Sciatic nerve (tissue), 2 donors: ENCODE measurements at places on chromosomes 7 and 10. TPM values are rescaled to one million over a fixed set of nuclear protein-coding genes. Genes with fewer than 3 reads are reported as not detected.

Gene APBB1IP
- total RNA-seq, result 17.0 TPM

GRCh38 chr7:19957664-19958063 lies 184.2 kb upstream of the TMEM196 start:
- DNase-seq, result no peak

Gene GLI3
- total RNA-seq, result 33.8 TPM

Gene NANOS1
- total RNA-seq, result 3.5 TPM

DNA sequence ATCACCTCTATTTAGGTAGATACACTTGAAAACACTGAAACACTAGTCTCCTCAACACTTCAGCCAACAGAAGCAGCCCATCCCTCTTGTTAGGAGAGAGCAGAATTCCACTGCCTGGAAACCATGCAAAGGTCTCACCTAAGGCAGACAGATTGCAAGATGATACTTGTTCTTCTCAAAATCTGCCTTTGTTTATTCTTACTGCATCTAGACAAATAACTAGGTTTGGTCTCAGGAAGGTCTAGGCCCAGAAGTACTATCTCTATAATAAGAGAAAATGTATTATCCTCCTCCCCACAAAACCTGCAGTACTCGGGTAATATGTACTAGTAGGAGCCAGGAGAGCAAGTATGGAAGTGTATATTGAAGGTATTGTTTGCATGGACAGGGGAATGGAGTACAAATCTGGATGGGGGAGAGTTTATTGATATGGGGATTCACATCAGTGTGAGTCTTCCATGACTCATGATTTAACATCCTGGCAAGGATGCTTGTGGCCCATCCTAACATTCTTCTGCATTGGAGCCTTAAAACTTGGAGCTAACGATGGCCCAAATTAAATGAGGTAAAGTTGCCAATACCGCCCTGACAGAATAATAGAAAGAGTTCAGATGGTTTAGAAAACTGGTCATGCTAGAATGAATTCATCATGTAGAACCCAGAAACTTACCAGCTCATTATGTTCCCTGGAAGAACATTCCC lies 109.2 kb downstream of the EPC1 start:
- DNase-seq, result no peak

Gene GBX1
- not detected for total RNA-seq

Gene SND1
- 125 TPM for total RNA-seq

DNA sequence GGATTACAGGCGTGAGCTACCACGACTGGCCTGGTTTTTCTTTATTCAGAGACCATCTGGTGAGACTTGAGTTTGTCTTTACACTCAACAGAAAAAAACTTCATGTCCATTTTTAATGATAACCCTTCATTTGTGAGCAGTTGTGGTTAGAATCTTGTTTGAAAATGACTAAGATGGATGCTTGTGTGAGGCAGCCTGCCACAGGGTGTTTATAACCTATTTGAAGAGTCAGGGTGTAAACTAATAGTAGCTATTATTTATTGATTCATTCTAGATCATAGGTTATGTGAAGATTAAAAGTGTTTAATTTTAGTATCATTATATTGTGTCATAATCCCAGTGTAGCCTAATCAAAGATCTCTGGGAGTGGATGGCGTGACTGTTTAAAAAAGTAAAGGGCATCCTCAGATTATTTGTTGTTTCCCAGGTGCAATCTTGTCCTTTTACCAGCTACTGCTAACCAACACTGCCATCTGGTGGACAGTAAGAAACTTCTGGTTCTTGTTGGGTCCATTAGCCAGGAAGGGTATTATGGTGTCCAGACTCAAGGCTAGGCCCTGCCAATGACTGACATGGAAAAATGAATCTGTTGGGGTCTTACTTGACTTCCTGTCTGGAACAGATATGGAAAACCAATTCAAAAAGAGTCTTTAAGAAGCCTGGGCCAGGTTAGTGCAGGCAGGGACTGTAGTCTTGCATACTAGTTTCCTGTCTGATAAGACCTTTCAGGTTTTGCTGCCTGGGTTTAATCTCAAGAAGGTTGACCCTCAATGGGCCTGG lies 24.9 kb downstream of the NRBF2 start:
- DNase-seq, result no peak

GRCh38 chr10:73817826-73818225 lies 6.4 kb upstream of the NDST2 start:
- DNase-seq, result no peak

- no peak for DNase-seq
These were observed 558 bp downstream of the TCTN3 start for GRCh38 chr10:95693071-95693667.

Gene GFRA1
- 65.8 TPM for total RNA-seq

- DNase-seq, result no peak
These were observed at the start of gene TFPI2 for GRCh38 chr7:93890464-93891068. Gene TFPI2, minus strand, starts transcription at chr7:93890753. Its CDS starts 75 bp downstream, at chr7:93890678.

DNA sequence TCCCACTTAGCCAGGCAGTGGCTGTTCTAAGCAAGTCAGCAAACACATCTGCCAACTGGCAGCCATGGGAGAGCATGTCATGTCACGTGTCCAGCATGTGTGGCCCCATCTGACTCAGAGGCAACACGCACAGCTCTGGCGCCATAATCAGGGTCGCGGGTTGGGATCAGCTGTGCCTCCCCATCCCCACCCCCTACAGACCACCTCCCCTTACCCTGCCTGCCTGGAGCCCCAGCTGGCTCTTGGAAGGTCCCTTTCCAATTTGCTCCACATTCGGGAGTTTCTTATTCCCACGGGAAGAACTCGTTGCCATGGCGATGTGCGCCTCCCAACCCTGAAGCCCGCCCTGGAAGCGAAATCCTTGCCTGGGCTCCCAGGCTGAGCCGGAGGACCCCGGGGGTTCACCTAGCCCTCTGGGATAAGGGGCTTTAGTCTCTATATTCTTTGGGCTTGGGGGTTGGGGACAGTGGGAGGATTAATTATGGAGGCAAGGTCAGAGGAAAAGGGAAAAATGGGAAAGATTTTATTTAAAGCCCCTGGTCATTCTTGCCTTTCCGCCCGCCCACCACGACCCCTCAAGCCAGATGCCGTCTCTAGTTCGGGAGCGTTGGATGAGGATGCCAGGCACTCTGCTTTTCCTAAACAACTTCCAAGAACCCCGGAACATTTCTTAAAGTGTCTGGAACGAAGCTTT lies 283.7 kb downstream of the ZEB1 start:
- peak; percentile 90 for DNase-seq
